ENCODE measurements at places on chromosomes 7 and 10.

GRCh38 chr7:38905056-38905759 lies 3.8 kb downstream of the VPS41 start:
- no peak for DNase-seq

DNA sequence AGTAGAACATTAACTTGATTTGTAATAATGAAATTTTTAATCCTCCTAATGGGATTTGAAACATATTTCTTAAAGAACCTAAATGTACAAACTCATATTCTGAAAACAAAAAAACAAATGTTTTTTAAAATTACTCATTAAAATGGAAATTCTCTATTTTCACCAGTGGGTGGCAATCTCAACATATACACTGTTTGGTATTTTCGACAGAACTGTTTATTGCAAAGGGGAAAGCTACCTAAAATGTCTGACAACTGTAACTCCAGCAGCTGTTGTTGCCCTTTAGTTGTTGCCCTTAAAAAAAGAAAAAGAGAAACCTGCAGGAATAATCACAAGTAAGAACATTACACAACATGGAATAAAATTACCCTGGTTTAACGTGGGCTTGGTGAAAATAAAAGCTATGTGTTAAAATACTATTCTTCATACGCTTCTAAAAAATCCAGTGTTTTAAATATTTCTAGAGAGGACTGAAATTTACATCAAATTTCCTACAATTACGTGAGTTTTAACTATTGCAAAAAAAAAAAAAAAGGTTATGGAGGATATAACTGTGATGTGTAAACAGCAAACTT lies 54.5 kb downstream of the COL1A2 start:
- no peak for DNase-seq

DNA sequence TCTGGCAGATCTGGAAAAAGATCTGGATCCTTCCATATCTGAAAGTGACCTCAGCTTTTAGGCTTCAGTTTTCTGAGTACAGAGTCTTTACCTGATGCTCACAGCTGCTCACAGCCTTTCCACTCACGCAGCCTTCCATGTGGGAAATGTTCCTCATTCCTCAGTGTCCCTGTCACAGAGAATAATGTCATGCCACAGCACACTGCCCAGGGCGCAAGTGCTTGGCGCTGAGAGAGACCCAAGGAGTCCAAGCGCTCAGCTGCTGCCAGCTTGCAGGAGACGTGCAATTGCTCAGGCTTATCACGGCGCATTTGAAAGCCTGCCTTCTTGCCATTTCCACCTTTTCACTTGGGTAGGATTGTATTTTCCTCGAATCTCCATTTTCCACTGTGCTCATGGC lies 271.9 kb upstream of the MKI67 start:
- no peak for DNase-seq

GRCh38 chr7:142557971-142558582 lies 191.2 kb upstream of the PRSS1 start:
- no peak for DNase-seq

- DNase-seq, result no peak
Measured at GRCh38 chr10:89589101-89589720, 53.8 kb upstream of the SLC16A12 start.

DNA sequence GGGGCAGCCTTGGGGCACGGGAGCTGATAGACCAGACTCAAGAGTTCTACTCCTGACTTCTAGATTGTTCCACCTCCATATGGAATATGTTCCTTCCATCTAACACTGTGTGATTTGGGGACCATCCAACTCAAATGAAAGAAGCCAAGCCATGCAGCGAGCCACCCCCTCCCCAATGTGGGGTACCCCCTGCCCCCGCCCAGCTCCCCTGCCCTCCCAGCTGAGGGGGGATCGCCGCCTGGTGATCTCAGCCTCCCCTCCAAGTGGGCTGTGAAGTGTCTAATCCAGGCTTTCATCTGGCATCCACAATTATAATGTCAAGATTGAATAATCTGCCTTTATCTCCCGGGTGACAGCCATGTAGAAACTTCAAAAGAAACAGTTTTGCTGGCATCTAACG lies 246.1 kb downstream of the RPS24 start:
- no peak for DNase-seq

DNA sequence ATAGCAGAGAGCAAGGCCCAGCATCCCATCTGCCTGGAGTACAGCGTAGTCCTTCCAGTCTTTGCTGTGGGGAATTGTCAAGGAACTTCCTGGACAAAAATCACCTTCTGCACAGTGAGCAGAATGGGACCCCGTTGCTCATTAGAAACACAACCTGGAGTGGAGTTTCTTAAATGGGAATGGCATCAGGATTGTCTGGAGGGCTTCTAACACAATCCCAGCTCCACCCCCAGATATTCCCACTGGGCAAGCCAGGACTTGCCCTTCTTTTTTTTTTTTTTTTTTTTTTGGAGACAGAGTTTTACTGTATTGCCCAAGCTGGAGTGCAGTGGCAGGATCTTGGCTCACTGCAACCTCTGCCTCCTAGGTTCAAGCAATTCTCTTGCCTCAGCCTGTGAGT lies 356.4 kb downstream of the GALNT17 start:
- DNase-seq, result no peak
